ENCODE measurements at places on chromosomes 2 and 18. TPM values are rescaled to one million over a fixed set of nuclear protein-coding genes. Genes with fewer than 3 reads are reported as not detected.

DNA sequence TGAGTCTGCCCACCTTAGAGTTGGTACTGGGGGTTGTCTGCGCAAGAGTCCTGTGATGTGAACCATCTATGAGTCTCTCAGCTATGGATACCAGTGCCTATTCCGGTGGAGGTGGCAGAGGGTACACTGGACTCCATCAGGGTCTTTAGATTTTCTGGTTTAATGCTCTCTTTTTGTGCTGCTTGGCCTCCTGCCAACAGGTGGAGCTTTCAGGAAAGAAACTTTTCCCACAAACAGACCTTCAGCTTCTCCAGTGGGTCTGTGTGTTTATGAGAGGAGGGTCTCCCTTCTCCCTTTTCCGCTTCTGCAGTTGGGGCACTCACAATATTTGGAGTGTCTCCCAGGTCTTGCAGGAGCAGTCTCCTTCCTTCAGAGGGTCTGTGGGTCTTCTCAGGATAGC is 1721.9 kb upstream of the SLC39A10 start:
- no peak overlapping the region for H3K4me3 ChIP-seq
- no peaks in the 10 kb centered on the region for H3K27me3 ChIP-seq
- DNase-seq = no peak

GRCh38 chr2:201906777-201907562 is 100.6 kb downstream of the CDK15 start:
- DNase-seq = no peak
- peaks cover 54% of the 10 kb centered on the region for H3K4me1 ChIP-seq
- no peaks in the 10 kb centered on the region for H3K36me3 ChIP-seq
- no peaks in the 10 kb centered on the region for H3K27me3 ChIP-seq

DNA sequence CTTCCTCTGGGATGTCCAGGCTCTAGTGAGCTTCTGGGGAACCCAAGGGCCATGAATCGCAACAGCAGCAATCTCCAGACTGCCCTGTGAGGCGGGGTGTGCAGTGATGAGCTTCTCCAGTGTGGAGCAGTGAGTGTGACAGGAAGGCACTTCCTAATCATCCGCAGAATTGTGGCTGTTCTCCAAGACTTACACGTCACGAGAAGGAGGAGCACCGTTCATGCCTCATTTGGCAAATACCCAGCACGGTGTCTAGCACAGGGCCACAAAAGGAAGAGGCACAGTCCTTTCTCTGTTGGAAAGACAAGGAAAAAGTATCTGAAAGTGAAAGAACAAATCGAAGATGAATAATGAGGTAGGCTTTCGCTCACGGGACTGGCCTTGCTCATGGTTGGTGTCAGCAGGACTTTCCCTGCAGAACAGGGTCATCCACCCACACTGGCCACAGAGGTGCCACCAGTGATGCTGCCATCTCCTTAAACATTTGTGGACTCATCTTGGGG is 125.1 kb upstream of the HAAO start:
- no peaks in the 10 kb centered on the region for H3K27me3 ChIP-seq
- H3K4me3 ChIP-seq = no peak overlapping the region
- peaks cover 42% of the 10 kb centered on the region for H3K4me1 ChIP-seq
- no peak for DNase-seq

GRCh38 chr2:43300222-43300621 is 73.8 kb upstream of the ZFP36L2 start:
- no peaks in the 10 kb centered on the region for H3K27me3 ChIP-seq
- H3K4me3 ChIP-seq = no peak overlapping the region
- no peak for DNase-seq

DNA sequence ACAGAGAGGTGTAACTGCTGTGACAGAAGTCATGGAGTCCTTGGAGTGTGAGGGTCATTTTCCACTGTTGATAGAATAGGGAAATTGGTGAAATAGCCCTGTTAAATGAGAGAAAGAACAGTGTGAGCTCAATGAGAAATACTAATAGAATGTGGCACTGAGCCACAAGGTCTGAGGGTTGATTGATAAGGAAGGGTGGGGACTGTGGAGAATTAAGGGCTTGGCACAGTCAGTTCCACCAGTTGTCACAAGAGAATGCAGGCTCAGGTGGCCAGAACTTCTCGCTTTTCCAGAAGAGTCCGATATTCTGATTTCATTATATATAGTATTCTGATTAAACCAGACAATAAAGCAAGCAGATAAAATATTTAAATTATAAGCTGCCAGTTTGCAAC is 9.1 kb upstream of the IL1RN start:
- H3K4me1 ChIP-seq = peaks cover 6% of the 10 kb centered on the region
- DNase-seq = no peak
- no peak overlapping the region for H3K27ac ChIP-seq
- no peak overlapping the region for H3K4me3 ChIP-seq
- no peaks in the 10 kb centered on the region for H3K36me3 ChIP-seq

DNA sequence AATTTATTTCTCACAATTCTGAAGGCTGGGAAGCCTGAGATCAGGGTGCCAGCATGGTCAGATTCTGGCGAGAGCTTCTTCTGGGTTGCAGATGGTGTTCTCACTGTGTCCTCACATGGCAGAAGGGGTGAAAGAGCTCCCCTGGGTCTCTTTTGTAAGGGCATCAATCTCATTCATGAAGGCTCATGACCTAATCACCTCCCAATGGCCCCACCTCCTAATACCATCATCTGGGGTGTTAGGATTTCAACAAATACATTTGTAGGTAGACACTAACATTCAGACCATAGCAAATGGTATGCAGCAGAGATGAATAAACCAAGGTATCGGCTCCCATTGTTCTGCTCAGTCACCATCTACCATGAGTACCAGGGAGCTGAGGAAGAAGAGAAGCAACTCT is 32.7 kb downstream of the YPEL5 start:
- DNase-seq = no peak
- peaks cover 7% of the 10 kb centered on the region for H3K27me3 ChIP-seq
- H3K36me3 ChIP-seq = no peaks in the 10 kb centered on the region
- no peaks in the 10 kb centered on the region for H3K4me1 ChIP-seq
- H3K4me3 ChIP-seq = no peak overlapping the region
- no peak overlapping the region for H3K27ac ChIP-seq

GRCh38 chr2:47519147-47519537 is 116.2 kb downstream of the MSH2 start:
- DNase-seq = no peak
- peaks cover 2% of the 10 kb centered on the region for H3K27me3 ChIP-seq
- no peak overlapping the region for H3K4me3 ChIP-seq
- no peaks in the 10 kb centered on the region for H3K4me1 ChIP-seq
- H3K36me3 ChIP-seq = no peaks in the 10 kb centered on the region

DNA sequence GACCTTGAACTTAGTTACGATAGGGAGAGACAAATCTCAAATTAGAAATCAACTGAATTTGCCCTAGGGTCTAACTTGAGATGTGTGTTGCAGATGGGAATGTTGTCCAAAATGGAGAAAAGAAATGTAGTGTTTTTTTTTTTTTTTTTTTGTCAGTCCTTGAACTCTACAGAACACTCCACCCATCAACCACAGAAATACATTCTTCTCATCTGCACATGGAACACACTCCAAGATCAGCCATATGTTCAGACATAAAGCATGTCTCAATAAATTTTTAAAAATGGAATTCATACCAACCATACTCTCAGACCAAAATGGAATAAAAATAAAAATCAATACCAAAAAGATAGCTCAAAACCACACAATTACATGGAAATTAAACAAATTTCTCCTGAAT is 526.5 kb downstream of the FBXO15 start:
- no peak overlapping the region for H3K4me3 ChIP-seq
- H3K27ac ChIP-seq = no peak overlapping the region
- no peaks in the 10 kb centered on the region for H3K36me3 ChIP-seq

GRCh38 chr2:56021136-56021474 is 97.5 kb upstream of the EFEMP1 start:
- no peaks in the 10 kb centered on the region for H3K4me1 ChIP-seq
- H3K27me3 ChIP-seq = peaks cover 10% of the 10 kb centered on the region
- H3K36me3 ChIP-seq = no peaks in the 10 kb centered on the region
- no peak for DNase-seq
- no peak overlapping the region for H3K27ac ChIP-seq

DNA sequence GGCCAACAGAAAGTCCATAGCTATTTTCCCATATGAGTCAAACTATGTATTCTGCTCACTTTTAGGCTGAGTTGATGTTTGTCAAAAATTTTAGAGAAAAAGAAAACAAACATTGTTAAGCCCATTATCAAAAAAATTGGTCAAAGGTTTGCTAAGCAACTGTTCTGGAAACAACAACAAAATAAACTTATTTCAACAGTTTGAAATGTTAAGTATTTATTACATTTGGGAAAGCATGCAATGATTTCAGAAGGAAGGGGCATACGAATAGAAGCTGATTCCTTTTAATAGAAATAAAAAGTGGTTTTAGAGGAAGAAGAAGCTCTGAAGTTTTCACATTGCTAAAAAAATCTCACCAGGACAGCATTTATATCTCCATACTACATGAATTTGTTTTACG is 1837.5 kb upstream of the CELF4 start:
- no peaks in the 10 kb centered on the region for H3K36me3 ChIP-seq
- peaks cover 3% of the 10 kb centered on the region for H3K4me1 ChIP-seq
- no peak for DNase-seq
- no peaks in the 10 kb centered on the region for H3K27me3 ChIP-seq
- H3K4me3 ChIP-seq = no peak overlapping the region

DNA sequence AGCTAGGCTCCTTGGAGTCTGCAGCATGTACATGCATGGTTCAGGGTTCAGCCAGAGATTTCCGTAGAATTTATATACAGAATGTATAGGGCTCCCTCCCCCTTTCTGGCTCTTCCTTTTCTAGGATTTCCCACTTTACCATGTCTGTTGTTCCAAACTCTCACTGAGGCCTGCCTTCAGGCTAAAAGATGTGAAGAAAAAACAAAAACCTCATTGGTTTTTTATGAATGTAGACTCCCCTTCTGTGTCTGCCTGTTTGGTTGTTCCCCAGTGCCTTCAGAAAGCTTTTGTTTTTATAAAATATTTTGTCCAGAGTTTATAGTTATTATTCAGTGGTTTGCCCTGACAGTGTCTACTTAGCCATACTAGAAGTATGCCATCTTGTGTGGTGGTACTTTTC is 3.6 kb downstream of the NDUFV2 start:
- H3K36me3 ChIP-seq = no peaks in the 10 kb centered on the region
- peaks cover 75% of the 10 kb centered on the region for H3K4me1 ChIP-seq
- H3K27ac ChIP-seq = peak overlapping the region; percentile 32
- no peaks in the 10 kb centered on the region for H3K27me3 ChIP-seq

GRCh38 chr2:136217996-136218395 is 100.0 kb upstream of the CXCR4 start:
- H3K4me3 ChIP-seq = no peak overlapping the region
- H3K27me3 ChIP-seq = peaks cover 20% of the 10 kb centered on the region
- DNase-seq = no peak
- H3K27ac ChIP-seq = no peak overlapping the region
- peaks cover 8% of the 10 kb centered on the region for H3K4me1 ChIP-seq

GRCh38 chr18:75122334-75122958 is 86.5 kb downstream of the PTGR3 start:
- no peak overlapping the region for H3K4me3 ChIP-seq
- no peak for DNase-seq
- no peaks in the 10 kb centered on the region for H3K36me3 ChIP-seq
- H3K27me3 ChIP-seq = peaks cover 8% of the 10 kb centered on the region
- H3K4me1 ChIP-seq = no peaks in the 10 kb centered on the region

- H3K36me3 ChIP-seq = no peaks in the 10 kb centered on the region
- H3K4me3 ChIP-seq = no peak overlapping the region
- H3K27me3 ChIP-seq = no peaks in the 10 kb centered on the region
- no peaks in the 10 kb centered on the region for H3K4me1 ChIP-seq
These were observed 237.8 kb upstream of the RAB6C start for GRCh38 chr2:129741623-129742022.

GRCh38 chr2:212640428-212640827 is 101.8 kb upstream of the ERBB4 start:
- H3K4me1 ChIP-seq = peaks cover 8% of the 10 kb centered on the region
- no peak overlapping the region for H3K4me3 ChIP-seq
- H3K36me3 ChIP-seq = no peaks in the 10 kb centered on the region
- no peak for DNase-seq
- H3K27ac ChIP-seq = no peak overlapping the region
- peaks cover 2% of the 10 kb centered on the region for H3K27me3 ChIP-seq

GRCh38 chr18:46184727-46185126 is 80.5 kb downstream of the HAUS1 start:
- H3K27me3 ChIP-seq = no peaks in the 10 kb centered on the region
- peaks cover 14% of the 10 kb centered on the region for H3K4me1 ChIP-seq
- no peaks in the 10 kb centered on the region for H3K36me3 ChIP-seq
- H3K4me3 ChIP-seq = no peak overlapping the region
- H3K27ac ChIP-seq = no peak overlapping the region

GRCh38 chr2:52113338-52113737 is 1081.4 kb upstream of the NRXN1 start:
- no peaks in the 10 kb centered on the region for H3K27me3 ChIP-seq
- H3K36me3 ChIP-seq = peaks cover 2% of the 10 kb centered on the region
- H3K4me3 ChIP-seq = no peak overlapping the region
- DNase-seq = no peak
- peaks cover 2% of the 10 kb centered on the region for H3K4me1 ChIP-seq

DNA sequence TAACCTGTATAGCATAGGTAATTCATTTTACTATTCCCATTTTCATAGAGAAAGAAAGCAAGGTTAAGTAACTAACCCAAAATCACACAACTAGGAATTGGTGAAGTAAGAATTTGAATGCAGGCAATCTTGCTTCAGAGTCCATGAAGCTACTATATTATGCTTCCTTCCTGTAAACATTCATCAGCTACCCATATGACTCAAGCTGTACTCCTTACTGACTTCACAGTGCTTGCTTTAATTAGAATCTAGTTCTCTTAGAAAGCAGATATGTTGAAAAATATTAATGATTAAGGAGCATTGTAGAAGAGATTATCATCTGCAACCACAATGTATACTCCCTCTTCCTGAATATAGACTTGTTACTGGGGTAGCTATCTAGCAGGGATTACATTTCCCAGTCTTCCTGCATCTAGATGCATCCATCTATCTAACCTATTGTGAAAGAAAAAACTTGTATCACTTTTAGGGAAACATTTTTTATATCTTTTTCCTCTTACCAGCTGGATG is 961.6 kb upstream of the CHAC2 start:
- H3K27ac ChIP-seq = no peak overlapping the region
- DNase-seq = no peak
- H3K36me3 ChIP-seq = peaks cover 2% of the 10 kb centered on the region
- no peaks in the 10 kb centered on the region for H3K27me3 ChIP-seq
- peaks cover 1% of the 10 kb centered on the region for H3K4me1 ChIP-seq

- no peaks in the 10 kb centered on the region for H3K27me3 ChIP-seq
- no peaks in the 10 kb centered on the region for H3K36me3 ChIP-seq
- no peak overlapping the region for H3K4me3 ChIP-seq
These were observed 58.4 kb downstream of the PDE1A start for GRCh38 chr2:182368446-182368845.

Gene ACOXL
- total RNA-seq = 0.25 TPM

Gene PRPF40A
- total RNA-seq = 132 TPM

Gene SLC38A11
- 0.59 TPM for total RNA-seq

Gene TRABD2A
- total RNA-seq = 0.45 TPM

Gene CACNB4
- total RNA-seq = 3.3 TPM

Gene MROH2A
- total RNA-seq = not detected

Gene B3GNT7
- total RNA-seq = 7.0 TPM

Gene DHRS9
- total RNA-seq = 0.16 TPM

Gene CYRIA
- total RNA-seq = 4.5 TPM

Gene MEP1B
- total RNA-seq = 0.18 TPM

Gene PROKR1
- 0.11 TPM for total RNA-seq

Gene GCG
- total RNA-seq = 0.36 TPM

Gene FRZB
- 13.0 TPM for total RNA-seq
